ENCODE measurements at places on chromosomes 5 and 9.

DNA sequence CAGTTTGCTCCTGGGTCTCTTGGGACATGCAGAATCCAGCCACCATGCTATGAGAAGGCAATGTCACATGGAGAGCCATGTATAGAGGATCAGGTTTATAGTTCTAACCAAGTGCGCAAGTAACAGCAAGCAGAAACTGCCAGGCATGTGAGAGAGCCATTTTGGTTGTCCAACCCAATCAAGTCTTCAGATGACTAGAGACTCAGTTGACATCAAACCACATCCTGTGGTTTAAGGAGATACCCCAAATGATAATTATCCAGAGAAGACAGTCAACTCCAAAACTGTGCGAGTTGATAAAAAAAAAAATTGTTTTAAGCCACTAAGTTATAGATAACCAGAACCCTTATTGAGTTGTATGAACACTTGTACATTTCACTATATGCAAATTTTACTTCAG lies 40.2 kb downstream of the TMEM232 start:
- no peak for DNase-seq

- no peak for DNase-seq
Observed at GRCh38 chr9:134784577-134785305, 95.9 kb upstream of the FCN2 start.

DNA sequence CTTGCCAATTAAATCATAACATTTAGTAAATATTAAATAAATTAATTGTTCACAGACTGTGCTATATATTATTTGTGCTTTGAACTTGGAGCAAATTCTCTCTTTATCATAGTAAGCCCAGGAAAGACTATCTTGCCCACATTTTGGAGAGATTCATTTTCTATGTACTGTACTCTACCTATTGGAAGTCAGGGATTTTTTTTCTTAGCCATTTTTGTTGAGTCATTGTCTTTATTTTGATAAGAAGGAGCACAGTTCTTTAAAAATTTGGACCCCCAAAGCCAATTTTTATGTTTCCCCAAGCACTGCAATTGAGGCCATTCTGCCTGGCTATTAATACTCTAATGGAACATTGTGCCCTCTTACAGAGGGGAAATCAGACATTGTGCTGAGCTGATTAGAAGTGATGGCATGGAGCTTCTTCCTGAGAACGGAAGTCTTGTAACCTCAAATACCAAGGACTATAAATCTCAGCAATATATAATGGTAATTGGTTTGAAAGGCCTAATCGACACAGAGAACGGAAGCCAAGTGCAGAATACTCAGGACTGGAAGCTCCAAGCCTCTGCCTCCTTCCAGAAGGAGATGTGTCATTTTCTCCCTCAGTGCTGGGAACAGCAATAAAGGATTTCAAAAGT lies 188.8 kb upstream of the PAPPA start:
- no peak for DNase-seq

- no peak for DNase-seq
Observed at GRCh38 chr5:69024241-69024651, 69.6 kb upstream of the SLC30A5 start.

- DNase-seq: no peak
Observed at GRCh38 chr5:17482790-17483189, 15.2 kb upstream of the TAF11L2 start.

GRCh38 chr5:116229131-116229689 lies 144.4 kb downstream of the COMMD10 start:
- DNase-seq: no peak

GRCh38 chr9:114344692-114345091 lies 15.0 kb downstream of the ORM2 start:
- no peak for DNase-seq

GRCh38 chr9:2041736-2042135 lies 26.6 kb downstream of the SMARCA2 start:
- no peak for DNase-seq

- no peak for DNase-seq
Observed at GRCh38 chr5:148172377-148172776, 4.0 kb downstream of the SPINK14 start.

Data from stimulated activated CD4-positive, alpha-beta T cell treated with anti-CD3 and anti-CD28 coated beads, Interleukin-2, amount 100 ng/mL, for 24 hours (primary cell).